ENCODE measurements at places on chromosomes 13 and 19. TPM values are rescaled to one million over a fixed set of nuclear protein-coding genes. Genes with fewer than 3 reads are reported as not detected.
A peak's percentile ranks its signal among the peaks of the same experiment; 100 is the strongest.

Gene MYCBP2
- total RNA-seq, result 28.7 TPM

Gene FFAR3
- total RNA-seq, result not detected

Gene RFPL4AL1
- total RNA-seq, result not detected

Gene B3GNT8
- 4.7 TPM for total RNA-seq

Gene IER2
- total RNA-seq, result 55.3 TPM

Gene TMEM147
- total RNA-seq, result 109 TPM

Gene CYTH2
- 127 TPM for total RNA-seq

Gene PODNL1
- 0.70 TPM for total RNA-seq

DNA sequence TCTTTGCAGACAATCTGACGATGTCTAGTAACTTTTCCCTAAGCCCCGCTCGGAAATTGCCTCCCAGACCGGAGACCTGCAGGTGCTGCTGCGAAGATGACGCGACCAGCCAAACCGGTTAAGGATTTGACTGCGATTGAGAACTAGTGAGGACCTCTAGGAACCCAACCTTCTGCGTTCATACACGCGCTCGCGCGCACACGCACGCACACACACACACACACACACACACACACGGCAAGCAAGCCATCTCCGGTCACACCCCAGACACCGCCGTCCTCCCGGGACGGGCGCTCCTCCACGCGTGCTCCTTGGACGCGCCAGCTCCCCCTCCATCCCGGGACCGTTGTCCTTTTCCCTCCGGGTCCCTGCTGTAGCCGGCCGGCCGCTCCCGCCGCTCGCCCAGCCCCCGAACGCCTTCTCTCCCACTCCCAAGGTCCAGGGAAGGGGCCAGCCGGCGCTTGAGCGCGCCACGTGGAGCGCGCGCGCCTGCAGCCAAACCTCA lies 1.2 kb downstream of the TBC1D4 start:
- no peaks in the 10 kb centered on the region for H3K4me1 ChIP-seq
- peak; percentile 80 for DNase-seq
- H3K4me3 ChIP-seq, result peak overlapping the region; percentile 76
- no peak overlapping the region for H3K27ac ChIP-seq
- H3K27me3 ChIP-seq, result peaks cover 60% of the 10 kb centered on the region
- H3K36me3 ChIP-seq, result no peaks in the 10 kb centered on the region

GRCh38 chr13:77514336-77514726 lies 21.2 kb upstream of the SCEL start:
- no peaks in the 10 kb centered on the region for H3K36me3 ChIP-seq
- no peaks in the 10 kb centered on the region for H3K27me3 ChIP-seq
- H3K27ac ChIP-seq, result no peak overlapping the region
- H3K4me1 ChIP-seq, result no peaks in the 10 kb centered on the region

DNA sequence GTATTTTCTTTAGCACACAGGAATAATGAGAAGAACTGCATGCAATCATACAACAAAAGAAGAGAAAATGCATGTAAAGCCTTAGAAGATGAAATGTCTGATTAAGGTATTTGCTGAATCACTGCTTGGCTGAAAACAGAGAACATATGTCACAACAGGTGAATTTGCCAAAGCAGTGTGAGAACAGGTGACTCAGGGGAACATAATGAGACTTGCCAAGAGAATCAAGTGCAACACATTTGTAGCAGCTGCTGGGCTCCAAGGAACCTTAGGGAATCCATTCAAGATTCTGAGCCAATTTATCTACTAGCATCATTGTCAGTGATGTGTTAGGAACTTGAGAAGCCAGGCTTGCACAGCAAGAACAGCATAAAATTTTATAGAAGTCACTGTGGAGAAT lies 273.1 kb downstream of the PCDH20 start:
- no peaks in the 10 kb centered on the region for H3K27me3 ChIP-seq
- H3K36me3 ChIP-seq, result no peaks in the 10 kb centered on the region
- H3K27ac ChIP-seq, result no peak overlapping the region
- no peak overlapping the region for H3K4me3 ChIP-seq

DNA sequence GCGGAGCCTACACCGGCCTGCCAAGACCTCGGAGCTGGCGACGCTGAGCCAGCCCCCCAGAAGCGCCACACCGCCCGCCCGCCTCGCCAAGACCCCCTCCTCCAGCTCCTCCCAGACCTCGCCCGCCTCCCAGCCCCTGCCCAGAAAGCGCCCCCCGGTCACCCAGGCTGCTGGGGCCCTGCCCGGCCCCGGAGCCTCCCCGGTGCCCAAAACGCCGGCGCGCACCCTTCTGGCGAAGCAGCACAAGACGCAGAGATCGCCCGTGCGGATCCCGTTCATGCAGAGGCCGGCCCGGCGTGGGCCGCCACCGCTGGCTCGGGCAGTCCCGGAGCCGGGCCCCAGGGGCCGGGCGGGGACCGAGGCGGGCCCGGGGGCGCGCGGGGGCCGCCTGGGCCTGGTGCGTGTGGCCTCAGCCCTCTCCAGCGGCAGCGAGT lies 10.2 kb downstream of the C19orf25 start:
- no peak overlapping the region for H3K4me3 ChIP-seq
- H3K27me3 ChIP-seq, result peaks cover 94% of the 10 kb centered on the region
- H3K27ac ChIP-seq, result no peak overlapping the region
- DNase-seq, result peak; percentile 88
- peaks cover 12% of the 10 kb centered on the region for H3K4me1 ChIP-seq

DNA sequence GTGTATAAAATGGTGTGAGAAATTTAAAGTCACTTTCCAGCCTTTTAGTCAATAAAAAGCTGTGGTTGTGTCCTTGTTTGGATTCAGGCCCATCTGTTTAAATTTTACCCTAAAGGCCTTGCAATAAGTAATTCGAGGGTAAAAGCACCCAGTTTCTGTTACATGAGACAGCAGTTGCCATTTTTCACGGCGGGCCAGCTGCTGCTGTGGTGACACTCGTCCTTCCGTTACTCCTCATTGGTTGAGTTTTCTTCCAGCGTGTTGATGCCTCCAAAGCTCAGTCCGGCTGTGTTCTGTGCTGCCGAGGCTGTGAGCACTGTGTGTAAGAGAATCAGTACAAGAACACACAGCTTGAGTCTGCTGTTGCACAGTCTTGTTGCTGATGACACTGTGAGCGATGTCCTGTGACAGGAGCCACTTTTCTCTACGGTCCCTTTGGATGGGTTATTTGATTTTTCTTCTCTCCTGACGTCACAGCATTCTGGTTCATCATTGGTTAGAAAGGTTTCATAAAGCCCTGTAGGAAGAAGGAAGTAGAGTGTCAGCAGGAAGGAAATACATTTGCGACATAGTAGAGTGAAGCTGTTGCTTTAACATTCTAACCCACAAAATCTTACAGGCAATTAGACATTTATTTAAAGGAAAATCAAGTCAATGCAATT lies 602.5 kb upstream of the ARGLU1 start:
- H3K4me3 ChIP-seq, result no peak overlapping the region
- H3K36me3 ChIP-seq, result no peaks in the 10 kb centered on the region
- no peaks in the 10 kb centered on the region for H3K4me1 ChIP-seq
- DNase-seq, result no peak
- H3K27me3 ChIP-seq, result no peaks in the 10 kb centered on the region

DNA sequence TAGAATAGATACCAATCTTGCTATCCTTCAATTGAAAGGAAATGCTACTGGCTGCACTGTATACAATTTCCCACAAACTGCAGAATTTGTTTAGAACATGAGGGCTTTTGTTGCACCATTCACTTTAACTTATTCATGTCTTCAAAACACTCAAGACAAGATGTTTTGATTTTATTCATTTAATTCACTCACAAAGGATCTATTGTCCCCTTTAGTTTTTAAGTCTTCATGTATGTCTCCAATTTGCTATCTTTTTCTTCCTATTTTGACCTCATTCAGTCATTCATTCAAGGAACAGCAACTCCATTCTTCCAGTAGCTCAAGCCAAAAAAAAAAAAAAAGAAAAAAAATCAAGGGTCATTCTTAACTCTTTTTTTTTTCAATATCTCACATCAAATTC lies 130.6 kb upstream of the SOX21 start:
- no peak overlapping the region for H3K27ac ChIP-seq
- no peaks in the 10 kb centered on the region for H3K27me3 ChIP-seq

- no peaks in the 10 kb centered on the region for H3K4me1 ChIP-seq
- H3K27me3 ChIP-seq, result no peaks in the 10 kb centered on the region
- peak overlapping the region; percentile 85 for H3K4me3 ChIP-seq
- H3K36me3 ChIP-seq, result peaks cover 4% of the 10 kb centered on the region
- H3K27ac ChIP-seq, result no peak overlapping the region
These were observed 665 bp upstream of the ATG4D start for GRCh38 chr19:10543059-10543419.

- no peak overlapping the region for H3K4me3 ChIP-seq
- H3K27me3 ChIP-seq, result no peaks in the 10 kb centered on the region
- peaks cover 31% of the 10 kb centered on the region for H3K36me3 ChIP-seq
- no peak overlapping the region for H3K27ac ChIP-seq
- DNase-seq, result no peak
These were observed 2.6 kb downstream of the PPP5C start for GRCh38 chr19:46349311-46349993.

DNA sequence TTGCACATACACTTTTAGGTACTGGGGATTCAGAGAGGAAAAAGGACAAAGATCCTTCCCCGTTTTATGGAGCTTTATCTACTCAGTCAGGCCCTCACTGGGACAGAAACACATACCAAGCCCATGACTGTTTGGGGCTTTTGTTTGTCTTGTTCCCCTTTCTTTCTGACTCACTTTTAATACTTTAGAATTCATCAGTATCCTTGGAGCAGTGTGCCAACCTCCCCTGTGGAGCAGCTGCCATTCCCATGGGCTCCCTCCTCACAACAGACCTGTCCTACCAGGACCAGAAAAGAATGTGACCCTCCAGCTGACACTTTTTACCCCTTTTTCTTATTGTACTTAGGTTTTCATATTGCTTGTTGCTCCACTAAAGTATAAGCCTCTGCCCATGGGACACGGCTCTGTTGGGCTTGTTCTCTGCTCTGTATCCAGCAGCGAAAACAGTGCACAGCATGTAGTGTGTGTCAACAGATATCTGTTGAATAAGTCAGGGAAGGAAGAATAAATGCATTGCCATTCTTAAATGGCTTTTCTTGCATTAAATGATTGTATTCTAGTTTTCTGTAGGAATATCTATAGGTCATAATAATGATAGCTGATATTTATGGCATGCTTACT lies 431.1 kb downstream of the EFNB2 start:
- H3K27ac ChIP-seq, result peak overlapping the region; percentile 76
- H3K4me3 ChIP-seq, result no peak overlapping the region
- H3K4me1 ChIP-seq, result peaks cover 14% of the 10 kb centered on the region
- no peaks in the 10 kb centered on the region for H3K36me3 ChIP-seq
- DNase-seq, result no peak

- no peak overlapping the region for H3K4me3 ChIP-seq
- H3K27me3 ChIP-seq, result no peaks in the 10 kb centered on the region
- no peak overlapping the region for H3K27ac ChIP-seq
- no peaks in the 10 kb centered on the region for H3K36me3 ChIP-seq
- no peaks in the 10 kb centered on the region for H3K4me1 ChIP-seq
These were observed 14.4 kb downstream of the IQCN start for GRCh38 chr19:18259893-18260292.

- no peaks in the 10 kb centered on the region for H3K4me1 ChIP-seq
- no peak overlapping the region for H3K4me3 ChIP-seq
- no peak overlapping the region for H3K27ac ChIP-seq
- H3K27me3 ChIP-seq, result peaks cover 77% of the 10 kb centered on the region
- H3K36me3 ChIP-seq, result no peaks in the 10 kb centered on the region
These were observed 41.2 kb downstream of the MIPEP start for GRCh38 chr13:23848019-23848418.

DNA sequence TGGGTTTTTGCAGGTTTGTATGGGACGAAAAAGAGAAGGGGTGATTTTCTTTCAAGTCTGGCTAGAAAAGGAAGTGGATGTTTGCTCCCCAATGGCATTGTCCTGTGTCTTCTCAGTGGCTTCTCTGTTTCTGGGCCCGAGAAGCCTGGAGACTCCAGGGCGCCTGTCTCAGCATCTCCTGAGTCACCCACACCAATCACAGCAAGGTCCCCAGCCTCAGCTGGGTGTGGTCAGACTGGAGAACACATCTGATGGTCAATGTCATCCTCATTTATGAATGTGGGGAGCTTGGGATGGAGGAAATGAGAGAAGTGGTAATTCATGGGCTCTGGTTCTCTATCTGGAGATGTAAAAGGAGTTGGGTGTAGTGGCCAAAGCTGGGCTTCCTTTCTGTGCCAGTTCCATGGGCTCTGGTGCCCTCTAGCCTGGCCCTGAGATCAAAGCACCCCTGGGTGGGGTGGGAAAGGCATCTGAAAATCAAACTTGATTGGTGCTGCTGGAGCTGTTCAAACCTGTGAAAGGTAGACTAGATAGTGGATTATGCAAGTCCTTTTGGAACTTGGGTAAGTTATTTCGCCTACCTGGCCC lies 13.4 kb downstream of the RASL11A start:
- H3K36me3 ChIP-seq, result no peaks in the 10 kb centered on the region
- no peaks in the 10 kb centered on the region for H3K27me3 ChIP-seq
- no peak overlapping the region for H3K27ac ChIP-seq
- no peak for DNase-seq
- H3K4me1 ChIP-seq, result no peaks in the 10 kb centered on the region

GRCh38 chr13:114067381-114067885 lies 65.0 kb downstream of the RASA3 start:
- H3K27me3 ChIP-seq, result no peaks in the 10 kb centered on the region
- H3K4me3 ChIP-seq, result no peak overlapping the region
- H3K27ac ChIP-seq, result no peak overlapping the region

- no peaks in the 10 kb centered on the region for H3K27me3 ChIP-seq
- H3K36me3 ChIP-seq, result no peaks in the 10 kb centered on the region
- H3K27ac ChIP-seq, result no peak overlapping the region
- H3K4me1 ChIP-seq, result no peaks in the 10 kb centered on the region
These were observed 39.5 kb upstream of the POP4 start for GRCh38 chr19:29566496-29567054.

- H3K27ac ChIP-seq, result no peak overlapping the region
- no peaks in the 10 kb centered on the region for H3K27me3 ChIP-seq
- DNase-seq, result no peak
- no peaks in the 10 kb centered on the region for H3K4me1 ChIP-seq
- no peaks in the 10 kb centered on the region for H3K36me3 ChIP-seq
- no peak overlapping the region for H3K4me3 ChIP-seq
These were observed 201.9 kb downstream of the RFC3 start for GRCh38 chr13:34019870-34020269.

DNA sequence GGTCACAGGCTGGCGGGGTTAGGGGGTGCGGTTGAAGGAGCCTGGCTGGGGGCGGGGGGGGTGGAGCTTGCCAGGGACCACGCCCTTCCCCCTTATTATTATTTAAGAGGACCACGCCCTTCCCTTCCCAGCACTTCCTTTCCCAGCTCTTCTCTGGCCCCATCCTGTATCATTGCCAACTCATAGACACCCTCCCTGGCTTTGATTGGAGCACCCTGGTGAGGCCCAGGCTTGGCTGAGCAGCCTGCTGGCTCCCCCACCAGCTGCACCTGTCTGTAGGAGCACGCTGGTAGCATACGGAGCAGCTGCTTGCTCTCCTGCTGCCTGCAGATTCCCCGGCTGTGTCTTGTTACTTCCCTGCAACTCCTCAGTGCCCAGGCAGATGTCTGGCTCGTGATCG lies 62.5 kb upstream of the PDX1 start:
- H3K36me3 ChIP-seq, result no peaks in the 10 kb centered on the region
- DNase-seq, result no peak
- no peak overlapping the region for H3K27ac ChIP-seq
- H3K27me3 ChIP-seq, result peaks cover 75% of the 10 kb centered on the region
- H3K4me1 ChIP-seq, result no peaks in the 10 kb centered on the region

GRCh38 chr13:42424182-42424581 lies 149.8 kb upstream of the TNFSF11 start:
- no peak overlapping the region for H3K27ac ChIP-seq
- DNase-seq, result no peak
- H3K4me3 ChIP-seq, result peak overlapping the region; percentile 31
- H3K36me3 ChIP-seq, result no peaks in the 10 kb centered on the region
- H3K27me3 ChIP-seq, result no peaks in the 10 kb centered on the region

- H3K36me3 ChIP-seq, result no peaks in the 10 kb centered on the region
- H3K27ac ChIP-seq, result no peak overlapping the region
- DNase-seq, result no peak
- no peaks in the 10 kb centered on the region for H3K27me3 ChIP-seq
These were observed 22.1 kb downstream of the STARD13 start for GRCh38 chr13:33263484-33263883.
